ENCODE measurements at places on chromosomes 4 and X. TPM values are rescaled to one million over a fixed set of nuclear protein-coding genes. Genes with fewer than 3 reads are reported as not detected.

Gene RAB40AL
- 0.51 TPM for total RNA-seq

Gene SSX2B
- total RNA-seq = not detected

Gene PCDH10
- 0.81 TPM for total RNA-seq

Gene GAGE12J
- not detected for total RNA-seq

Gene MAGEC3
- not detected for total RNA-seq

Gene CLGN
- total RNA-seq = 2.2 TPM

Gene CRMP1
- total RNA-seq = 6.6 TPM

Gene NAA11
- total RNA-seq = not detected

Gene FMR1NB
- not detected for total RNA-seq

Gene TMPRSS11F
- not detected for total RNA-seq

Gene DGKK
- total RNA-seq = not detected

Gene NSDHL
- total RNA-seq = 30.1 TPM

Gene CYBB
- not detected for total RNA-seq

Gene WNK3
- total RNA-seq = 1.3 TPM

Gene RTL9
- total RNA-seq = not detected
